Astrocyte of the spinal cord (primary cell): ENCODE measurements at places on chromosomes 16 and 17.

- DNase-seq = no peak
Observed at GRCh38 chr17:76097716-76098295, 5.8 kb downstream of the EXOC7 start.

- DNase-seq = no peak
Observed at GRCh38 chr17:74711058-74711824, 1.5 kb downstream of the CD300LF start.

DNA sequence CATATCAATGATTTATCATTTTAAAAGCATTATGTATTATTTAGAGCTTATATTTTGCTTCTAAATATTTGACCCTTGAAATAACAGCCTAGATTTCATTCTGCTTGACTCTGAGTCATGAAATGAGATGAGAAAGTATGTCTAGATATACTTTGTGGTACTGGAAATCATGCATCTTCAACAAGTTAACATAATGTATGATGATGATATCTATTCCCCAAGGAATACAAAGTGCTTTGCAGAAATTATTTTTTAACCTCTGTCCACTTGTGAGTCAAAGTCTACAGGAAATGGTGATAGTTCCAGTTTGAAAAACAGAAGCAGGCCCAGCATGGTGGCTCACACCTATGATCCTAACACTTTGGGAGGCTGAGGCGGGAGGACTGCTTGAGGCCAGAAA is 36.1 kb downstream of the GOSR1 start:
- peak; percentile 15 for DNase-seq

GRCh38 chr17:66438101-66438500 is 135.7 kb downstream of the PRKCA start:
- no peak for DNase-seq

DNA sequence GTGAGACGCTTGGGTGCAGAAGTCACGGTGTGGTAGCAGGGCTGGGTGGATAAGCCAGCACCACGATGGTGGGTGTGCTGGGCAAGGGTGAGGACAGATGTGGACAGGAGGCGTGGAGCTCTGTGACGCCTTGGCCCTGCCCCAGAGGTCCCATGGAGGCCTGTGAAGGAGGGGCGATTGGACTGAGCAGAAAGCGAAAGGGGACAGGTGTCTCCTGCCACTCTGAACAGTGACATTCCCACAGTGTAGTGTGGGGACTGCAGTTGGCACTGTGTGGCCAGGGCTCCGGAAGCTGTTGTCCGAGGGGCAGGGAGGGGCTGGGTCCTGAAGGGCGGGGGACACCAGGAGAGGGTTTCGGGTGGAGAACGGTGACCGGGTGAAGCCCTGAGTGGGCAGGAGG is 7.3 kb downstream of the TBC1D24 start:
- no peak for DNase-seq

GRCh38 chr17:48545022-48545375 is at the start of gene HOXB2:
HOXB2 (minus strand) TSS chr17:48545109; CDS start chr17:48544911, 198 bp downstream.
- DNase-seq = peak; percentile 81

DNA sequence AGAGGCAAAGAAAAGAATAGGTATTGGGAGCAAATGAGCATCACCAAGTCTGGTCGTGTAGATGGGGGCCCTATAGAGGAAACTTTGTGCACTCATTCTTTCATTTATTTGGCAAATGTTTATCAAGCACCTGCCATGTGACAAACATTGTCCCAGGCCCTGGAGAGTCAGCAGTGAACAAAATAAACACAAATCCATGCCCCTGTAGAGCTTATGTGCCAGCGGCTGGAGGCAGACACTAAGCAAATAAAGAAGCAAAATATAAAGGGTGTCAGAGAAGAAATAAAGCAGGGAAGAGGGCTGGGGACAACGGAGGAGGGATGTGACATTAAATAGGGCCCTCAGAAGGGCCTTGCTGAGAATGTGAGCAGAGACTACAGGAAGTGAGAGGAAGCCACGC is 45.5 kb downstream of the KATNIP start:
- no peak for DNase-seq

DNA sequence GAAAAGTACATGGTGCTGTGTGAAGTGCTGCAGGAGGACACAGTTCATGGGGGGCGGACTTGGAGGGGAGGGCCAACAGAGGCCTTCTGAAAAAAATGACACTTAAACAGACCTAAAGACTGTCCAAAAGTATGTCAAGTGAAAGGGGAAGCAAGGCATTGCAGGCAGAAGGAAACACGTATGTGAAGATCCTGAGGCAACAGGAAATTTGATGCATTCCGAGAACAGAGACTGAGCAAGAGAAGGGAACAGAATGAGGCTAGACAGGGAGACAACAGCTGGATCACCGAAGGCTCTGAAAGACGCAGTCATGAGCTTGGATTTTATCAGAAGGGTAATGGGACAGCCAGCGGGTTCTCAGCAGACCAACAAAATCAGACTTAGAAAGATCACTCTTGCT is 1.1 kb downstream of the IFT20 start:
- DNase-seq = no peak

- DNase-seq = no peak
Observed at GRCh38 chr17:73546770-73547536, 97.3 kb downstream of the SDK2 start.

- no peak for DNase-seq
Observed at GRCh38 chr17:75778861-75779249, 5.8 kb upstream of the UNK start.

- DNase-seq = no peak
Observed at GRCh38 chr17:17722081-17722905, 41.0 kb downstream of the RAI1 start.

DNA sequence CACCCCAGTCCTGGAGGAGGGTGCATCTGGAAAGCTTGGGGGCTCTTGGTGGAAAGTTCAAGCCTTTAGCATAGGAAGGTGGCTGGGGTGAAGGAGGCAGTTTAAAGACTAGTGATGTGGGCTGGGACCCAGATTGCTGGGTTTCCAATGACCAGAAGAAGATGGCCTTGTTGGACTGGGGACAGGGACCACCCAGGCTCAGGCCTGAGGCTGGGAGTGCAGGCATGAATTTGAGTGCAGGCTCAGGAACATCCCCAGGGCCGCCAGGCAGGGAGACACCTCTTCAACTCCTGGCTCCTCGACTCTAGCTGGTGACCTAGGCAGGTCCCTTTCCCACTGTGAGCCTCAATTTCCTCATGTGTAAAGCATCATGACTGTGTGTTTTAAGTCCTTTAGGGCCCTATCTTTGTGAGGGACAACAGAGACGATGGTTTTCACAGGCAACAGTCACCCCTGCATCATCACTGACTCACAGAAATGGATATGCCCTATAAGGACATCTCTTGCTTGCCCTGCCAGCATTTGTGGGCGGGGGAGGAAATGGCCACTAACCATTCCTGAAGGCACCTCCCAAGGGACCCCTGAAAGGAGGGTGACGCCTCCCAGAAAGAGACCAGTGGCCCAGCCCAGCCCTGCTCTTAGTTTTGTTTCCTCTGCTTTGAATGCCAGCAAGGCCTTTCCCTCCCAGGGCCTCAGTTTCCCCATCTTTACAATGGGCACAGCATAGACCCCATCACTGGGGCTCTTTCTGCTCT is 11.1 kb downstream of the NLRC5 start:
- peak; percentile 94 for DNase-seq

GRCh38 chr16:89363621-89364393 is 126.6 kb downstream of the ANKRD11 start:
- DNase-seq = peak; percentile 86

- no peak for DNase-seq
Observed at GRCh38 chr17:63033142-63033541, 67.1 kb downstream of the TANC2 start.

DNA sequence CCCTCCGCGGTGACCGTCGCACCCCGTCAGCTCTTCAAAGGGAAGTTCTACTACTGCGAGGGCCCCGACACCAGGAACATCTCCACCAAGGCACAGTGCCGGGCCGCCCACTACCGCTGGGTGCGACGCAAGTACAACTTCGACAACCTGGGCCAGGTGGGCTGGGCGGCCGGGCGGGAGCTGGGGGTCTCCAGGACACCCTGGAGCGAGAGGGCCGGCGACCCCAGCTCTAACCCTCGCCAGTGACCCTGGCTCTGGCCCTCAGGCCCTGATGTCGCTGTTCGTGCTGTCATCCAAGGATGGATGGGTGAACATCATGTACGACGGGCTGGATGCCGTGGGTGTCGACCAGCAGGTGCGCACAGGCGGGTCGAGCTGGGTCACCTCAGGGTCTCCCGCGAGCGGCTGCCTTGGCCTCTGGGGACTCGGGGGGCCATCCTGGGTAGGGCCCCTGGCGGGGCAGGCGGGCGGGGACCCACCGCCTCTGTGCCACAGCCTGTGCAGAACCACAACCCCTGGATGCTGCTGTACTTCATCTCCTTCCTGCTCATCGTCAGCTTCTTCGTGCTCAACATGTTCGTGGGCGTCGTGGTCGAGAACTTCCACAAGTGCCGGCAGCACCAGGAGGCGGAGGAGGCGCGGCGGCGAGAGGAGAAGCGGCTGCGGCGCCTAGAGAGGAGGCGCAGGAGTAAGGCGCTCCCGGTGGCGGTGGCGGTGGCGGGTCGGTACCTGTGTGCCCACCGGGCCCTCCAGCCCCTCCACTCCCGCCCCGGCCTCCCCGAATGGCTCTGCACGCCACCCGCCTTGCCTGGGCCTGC is 13.4 kb downstream of the TPSG1 start:
- no peak for DNase-seq

- peak; percentile 86 for DNase-seq
Observed at GRCh38 chr16:84952335-84953189, 58.8 kb downstream of the ZDHHC7 start.

- DNase-seq = no peak
Observed at GRCh38 chr16:24257958-24258357, 1.8 kb downstream of the CACNG3 start.

- DNase-seq = no peak
Observed at GRCh38 chr17:58330997-58331814, 2.6 kb upstream of the TSPOAP1 start.

DNA sequence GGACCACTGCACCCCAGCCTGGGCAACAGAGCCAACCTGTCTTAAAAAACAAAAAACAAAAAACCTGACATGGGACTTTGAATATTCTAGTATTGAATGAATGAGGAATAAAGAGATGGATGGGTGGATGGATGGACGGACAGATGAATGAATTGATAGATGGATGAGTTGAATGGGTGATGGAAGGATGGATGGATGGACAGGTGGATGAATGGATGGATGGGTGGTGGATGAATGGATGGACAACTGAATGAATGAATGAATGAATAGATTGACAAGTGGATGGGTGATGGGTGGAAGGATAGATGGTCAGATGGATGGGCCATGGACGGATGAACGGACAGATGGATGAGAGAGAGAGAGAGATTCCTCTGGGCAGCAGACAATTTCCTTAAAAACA is 22.8 kb upstream of the CEP20 start:
- DNase-seq = no peak

- peak; percentile 39 for DNase-seq
Observed at GRCh38 chr17:80827646-80828643, 163.7 kb upstream of the CHMP6 start.

DNA sequence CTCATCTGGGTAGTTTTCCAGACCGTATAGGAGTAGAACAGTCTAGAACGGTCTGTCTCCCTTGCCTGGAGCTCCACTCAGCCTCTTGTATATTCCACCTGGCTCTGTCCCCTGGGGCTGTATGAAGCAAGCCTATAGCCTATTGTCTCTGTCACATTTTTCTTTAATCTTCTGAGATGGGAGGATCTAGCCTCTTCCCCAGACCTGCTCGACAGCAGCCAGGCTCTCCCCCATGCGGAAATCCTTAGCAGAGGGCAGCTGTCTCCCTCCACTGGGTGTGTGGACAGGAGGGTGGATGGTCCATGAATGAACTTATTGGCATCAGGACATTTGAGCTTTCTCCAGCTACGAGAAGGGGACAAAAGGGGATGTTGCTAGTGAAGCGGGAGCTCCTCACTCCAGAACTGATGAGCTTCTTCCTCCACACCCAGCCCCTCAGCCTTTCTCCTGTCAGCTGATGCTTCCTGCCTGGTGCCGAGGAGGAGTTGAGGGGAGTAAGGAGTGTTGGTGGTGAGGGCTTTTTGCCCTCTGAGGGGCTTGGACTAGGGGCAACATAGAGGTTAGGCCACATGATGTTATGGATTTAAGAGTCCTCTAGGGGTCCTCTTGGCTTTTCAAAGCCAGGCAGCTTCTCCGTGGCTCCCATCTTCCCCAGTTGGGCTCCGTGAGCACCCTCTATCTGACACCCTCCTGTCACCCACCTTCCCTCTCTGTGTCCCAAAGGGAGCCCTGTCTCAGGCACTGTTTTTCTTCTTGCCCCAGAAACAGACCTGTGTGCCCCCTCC is 28.0 kb downstream of the ARHGAP23 start:
- no peak for DNase-seq

DNA sequence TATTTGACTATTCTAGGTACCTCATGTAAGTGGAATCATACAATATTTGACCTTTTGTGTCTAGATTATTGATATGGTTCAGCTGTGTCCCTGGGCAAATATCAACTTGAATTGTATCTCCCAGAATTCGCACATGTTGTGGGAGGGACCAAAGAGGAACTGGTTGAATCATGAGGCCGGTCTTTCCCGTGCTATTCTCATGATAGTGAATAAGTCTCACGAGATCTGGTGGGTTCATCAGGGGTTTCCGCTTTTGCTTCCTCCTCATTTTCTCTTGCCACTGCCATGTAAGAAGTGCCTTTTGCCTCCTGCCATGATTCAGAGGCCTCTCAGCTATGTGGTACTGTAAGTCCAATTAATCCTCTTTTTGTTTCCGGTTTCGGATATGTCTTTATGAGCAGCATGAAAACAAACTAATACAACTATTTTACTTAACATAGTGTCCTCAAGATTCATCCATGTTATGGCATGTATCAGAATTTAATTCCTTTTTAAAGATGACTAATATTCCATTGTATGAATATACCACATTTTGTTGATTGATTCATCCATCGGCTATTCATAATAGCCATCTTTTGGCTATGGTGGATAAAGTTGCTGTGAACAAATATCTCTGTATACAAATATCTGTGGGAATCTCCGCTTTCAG is 129.1 kb downstream of the FTO start:
- DNase-seq = no peak

DNA sequence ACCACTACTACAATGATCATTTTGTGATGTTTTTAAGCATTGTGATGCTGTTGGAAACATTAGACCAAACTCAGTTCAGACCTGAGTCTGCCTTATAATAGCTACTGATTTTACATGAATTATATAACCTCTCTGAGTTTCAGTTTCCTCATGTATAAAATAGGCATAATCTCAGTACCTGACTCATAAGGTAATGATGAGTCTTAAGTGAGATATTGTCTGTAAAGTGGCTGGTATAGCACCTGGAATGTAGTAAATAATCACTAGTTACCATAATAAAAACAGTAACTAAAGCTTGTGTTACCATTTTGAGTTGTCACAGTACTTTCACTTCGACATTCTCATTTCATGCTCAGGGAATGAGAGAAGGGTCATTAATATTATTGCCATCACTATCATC is 381.5 kb upstream of the SALL1 start:
- no peak for DNase-seq

- DNase-seq = peak; percentile 36
Observed at GRCh38 chr17:53462393-53462811, 360.3 kb upstream of the KIF2B start.
